ENCODE measurements at places on chromosomes 1 and 21.

DNA sequence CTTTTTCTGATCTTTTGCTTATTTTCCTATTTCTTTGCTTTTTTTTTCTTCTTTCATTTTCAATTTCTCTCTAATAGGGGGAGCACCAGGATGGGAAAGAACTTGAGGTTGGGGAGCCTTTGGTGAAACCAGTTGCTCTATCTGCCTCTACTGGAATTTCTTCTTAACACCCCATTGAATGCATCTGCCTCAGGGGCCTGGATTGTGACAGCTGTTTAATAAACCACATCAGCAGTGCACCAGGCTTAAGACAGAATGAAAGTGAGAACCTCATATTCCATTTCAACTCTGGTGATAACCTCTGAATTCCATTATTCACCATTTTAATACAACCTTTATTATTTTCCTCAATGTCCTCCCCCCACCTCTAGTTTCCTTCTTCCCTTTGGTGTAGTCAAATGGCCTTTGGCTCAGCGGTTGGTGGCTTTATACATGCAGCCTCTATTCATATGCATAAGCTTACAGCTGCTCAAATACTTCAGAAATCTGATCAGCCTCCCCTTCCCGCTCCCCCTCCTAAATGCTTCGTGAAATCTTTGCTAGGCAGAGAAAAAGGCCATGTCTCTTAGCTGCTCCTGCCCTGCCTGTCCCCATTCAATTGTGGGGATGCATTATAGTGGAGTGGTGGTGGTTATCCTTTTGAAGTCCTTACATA is 537.3 kb upstream of the PLXNA2 start:
- no peak for DNase-seq

DNA sequence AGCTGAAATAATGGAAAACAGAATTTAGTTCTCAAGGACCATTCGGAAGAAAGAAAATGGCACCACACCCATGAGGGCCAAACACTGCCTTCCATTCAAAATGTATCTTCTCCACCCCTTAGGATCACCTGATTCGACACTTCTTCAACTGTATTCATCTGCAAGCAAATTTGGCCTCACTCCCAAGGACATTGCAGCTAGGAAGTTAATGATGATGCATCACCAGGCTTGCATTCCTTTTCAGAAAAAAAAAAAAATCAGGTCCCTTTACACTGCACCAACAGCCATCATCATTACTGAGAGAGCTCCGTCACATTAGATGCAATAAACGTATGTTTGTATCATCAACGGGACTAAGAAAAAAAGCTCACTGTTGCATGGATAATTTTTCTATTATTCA is 368.3 kb downstream of the PCP4 start:
- no peak for DNase-seq

- no peak for DNase-seq
These were observed 98.4 kb downstream of the EBNA1BP2 start for GRCh38 chr1:43073490-43074230.

DNA sequence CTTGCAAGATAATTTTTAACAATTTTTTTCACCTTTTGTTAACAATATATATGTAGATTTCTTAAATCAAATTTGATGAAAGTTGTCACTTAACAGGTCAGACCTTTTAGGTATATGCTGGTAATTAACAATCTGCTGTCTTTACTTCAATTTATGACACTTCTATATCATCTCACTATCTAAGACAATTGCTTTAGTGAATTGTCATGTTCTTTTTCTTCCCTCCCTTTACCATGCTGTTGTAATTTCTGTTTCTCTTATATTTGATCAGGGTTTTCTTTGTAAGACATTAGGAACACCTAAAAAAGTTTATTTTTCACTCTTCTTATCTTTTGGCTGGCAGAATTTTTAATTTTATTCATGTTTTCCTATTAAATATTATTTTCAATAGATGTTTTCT is 2.0 kb downstream of the IFI16 start:
- no peak for DNase-seq

DNA sequence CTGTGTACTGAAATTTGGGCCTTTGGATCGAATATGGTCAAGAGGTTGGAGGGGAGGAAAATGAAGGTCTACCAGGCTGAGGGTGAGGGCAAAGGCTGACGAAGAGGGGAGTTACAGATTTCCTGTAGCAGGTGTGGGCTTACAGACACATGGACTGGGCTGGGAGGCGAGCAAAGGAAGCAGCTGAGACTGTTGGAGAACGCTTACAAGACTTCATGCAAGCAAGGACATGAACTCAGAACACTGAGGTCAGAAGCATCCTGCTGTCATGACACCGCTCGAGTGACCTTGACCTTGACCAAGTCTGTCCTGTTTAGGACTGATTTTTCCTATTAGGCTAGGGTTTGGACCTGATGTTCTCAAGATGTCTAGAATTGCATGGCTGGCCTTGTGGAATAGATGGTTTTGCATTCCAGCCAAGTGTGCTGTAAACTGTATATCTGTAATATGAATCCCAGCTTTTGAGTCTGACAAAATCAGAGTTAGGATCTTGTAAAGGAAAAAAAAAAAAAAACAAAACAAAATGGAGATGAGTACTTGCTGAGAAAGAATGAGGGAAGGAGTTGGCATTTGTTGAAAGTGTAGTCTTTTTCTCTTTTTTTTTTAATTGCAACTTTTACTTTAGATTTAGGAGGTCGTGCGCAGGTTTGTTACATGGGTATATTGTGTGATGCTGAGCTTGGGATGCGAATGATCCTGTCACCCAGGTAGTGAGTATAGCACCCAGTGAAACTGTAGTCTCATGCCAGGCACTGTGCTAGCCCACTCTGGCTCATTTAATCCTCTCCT is 5.8 kb downstream of the ELF3 start:
- DNase-seq, result no peak

DNA sequence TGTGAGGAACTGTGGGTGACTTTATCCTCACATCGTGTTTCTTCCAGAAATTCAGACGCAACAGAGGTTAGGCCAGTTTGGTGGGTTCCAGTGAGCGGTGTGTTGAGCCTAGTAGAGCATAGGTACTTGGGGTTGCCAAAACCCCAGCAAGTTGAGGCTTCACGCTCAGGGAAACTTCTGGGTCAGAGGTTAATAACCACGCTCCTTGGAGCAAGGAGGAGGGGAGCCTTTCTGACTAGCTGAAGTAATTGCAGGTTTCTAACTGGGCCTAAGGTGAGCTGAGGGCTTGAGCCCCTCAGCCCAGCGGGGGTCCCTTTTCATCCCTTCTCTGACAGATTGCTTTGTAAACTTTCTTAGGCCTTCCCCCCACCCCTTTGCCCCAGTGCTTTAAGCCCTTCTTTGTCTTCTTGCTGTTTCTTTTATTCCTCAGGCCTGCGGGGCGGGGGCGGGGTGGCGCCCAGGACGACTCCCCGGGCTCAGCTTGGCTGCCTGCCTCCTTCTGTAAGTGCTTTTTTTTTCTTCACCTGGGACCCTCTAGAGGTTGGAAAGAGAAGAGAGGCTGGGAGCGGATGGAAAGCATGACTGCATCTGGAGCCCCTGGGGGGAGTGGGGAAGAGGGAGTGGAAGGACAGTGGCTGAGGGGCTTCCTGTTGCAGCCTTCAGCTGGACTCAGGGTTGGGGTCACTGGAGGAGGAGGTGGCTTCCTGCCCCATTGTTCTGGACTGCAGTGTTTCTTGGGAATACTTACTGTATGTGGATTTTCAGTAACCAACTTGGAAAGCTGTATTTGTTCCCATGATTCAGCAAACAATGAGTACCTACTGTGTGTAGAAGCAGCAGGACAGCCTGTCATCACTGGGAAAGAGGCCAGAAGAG is 1.3 kb upstream of the ZNF436 start:
- DNase-seq, result no peak

GRCh38 chr1:44281962-44282703 is 68.9 kb downstream of the DMAP1 start:
- no peak for DNase-seq

GRCh38 chr1:41695118-41695745 is 210.7 kb upstream of the EDN2 start:
- no peak for DNase-seq

DNA sequence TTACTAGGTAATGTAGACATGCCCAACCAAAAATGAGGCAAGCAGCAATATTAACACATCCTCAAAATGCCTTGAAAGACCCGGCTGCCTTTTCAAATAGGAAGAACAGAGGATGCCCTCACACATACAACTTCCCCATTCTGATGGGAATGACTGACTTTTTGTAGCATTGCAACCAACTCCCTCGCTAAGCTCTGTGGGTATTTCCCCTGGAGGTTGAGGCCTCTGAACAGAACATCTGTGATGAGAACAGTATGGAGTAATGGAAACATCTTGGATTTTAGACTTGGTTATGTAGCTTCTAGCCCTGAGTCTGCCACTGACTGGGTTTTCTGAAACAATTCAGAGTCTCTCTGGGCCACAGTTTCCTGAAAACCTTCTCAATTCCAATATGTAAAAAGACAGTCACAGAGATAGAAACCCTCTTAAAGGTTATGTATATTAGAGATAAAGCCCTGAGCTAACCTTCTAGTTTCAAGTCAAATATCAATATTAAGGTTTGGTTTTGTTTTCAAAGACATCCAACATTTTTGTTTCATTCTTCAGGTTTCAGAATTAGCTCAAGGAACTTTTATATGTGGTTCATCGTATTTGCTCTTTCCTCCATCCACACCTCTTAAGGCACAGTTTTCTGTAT is 311.5 kb downstream of the SETD4 start:
- DNase-seq, result no peak

GRCh38 chr1:161196521-161197451 is 2.1 kb downstream of the ADAMTS4 start:
- peak; percentile 59 for DNase-seq

- no peak for DNase-seq
These were observed 10.4 kb downstream of the WRAP73 start for GRCh38 chr1:3639397-3639911.

GRCh38 chr1:227917081-227917950 is 30.4 kb downstream of the WNT9A start:
- peak; percentile 34 for DNase-seq

GRCh38 chr1:244271691-244272308 is 179.9 kb downstream of the ADSS2 start:
- DNase-seq, result peak; percentile 62

DNA sequence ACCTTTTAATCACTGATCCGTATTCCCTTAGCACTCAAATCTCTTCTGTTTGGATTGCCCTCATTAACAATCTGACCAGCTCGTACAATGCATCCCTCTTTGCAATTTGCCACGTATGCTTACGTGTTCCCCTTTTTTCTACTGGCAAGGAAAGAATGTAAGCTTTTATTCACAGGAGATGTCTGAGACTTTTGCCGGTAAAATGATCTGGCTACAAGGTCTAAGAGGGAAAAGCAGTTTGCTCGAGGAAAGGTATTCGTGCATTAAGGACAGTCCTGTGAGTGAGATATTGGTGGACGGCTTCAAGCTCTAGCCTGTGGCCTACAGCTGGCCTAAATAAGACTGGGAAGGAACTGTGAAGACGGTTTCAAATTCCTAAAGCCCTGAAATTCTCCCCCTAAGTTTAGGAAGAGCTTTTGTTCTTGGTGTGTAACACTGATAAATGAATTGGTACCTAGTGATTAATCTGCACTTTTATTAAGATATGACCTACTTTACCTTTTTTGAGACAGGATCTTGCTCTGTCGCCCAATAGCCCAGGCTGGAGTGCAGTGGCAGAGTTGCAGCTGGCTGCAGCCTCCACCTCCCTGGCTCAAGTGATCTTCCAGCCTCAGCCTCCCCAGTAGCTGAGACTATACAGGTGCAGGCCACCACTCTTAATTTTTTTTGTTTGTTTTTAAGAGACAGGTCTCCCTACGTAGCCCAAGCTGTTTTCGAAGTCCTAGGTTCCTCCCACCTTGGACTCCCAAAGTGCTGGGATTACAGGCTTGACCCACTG is 895 bp upstream of the UBR4 start:
- peak; percentile 2 for DNase-seq

- no peak for DNase-seq
These were observed 113.4 kb downstream of the NGF start for GRCh38 chr1:115224636-115225035.

- no peak for DNase-seq
These were observed 238.1 kb downstream of the VAV3 start for GRCh38 chr1:107726860-107727259.

DNA sequence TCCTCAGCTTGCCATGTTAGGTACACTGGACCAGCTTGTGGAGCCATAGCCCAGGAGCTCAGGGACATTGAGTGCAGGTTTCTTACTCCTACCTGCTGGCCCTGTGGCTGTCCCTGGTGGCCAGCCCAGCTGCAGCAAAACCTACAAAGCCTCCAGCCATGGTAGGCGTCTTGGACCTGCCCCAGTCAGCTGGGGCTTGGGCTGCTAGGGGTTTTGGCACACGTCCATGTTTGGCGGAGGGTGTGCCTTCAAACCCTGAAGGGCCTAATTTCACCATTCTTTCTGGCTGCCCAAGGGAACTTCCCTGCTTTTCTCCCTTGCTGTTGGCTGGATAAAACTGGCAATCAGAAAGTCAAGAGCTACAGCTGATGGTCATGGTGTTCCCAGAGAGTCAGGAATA is 25.4 kb downstream of the HMGCS2 start:
- DNase-seq, result no peak

GRCh38 chr1:230867101-230867902 is 1.0 kb downstream of the C1orf198 start:
- no peak for DNase-seq

GRCh38 chr1:96364576-96364975 is 357.0 kb upstream of the PTBP2 start:
- peak; percentile 70 for DNase-seq

DNA sequence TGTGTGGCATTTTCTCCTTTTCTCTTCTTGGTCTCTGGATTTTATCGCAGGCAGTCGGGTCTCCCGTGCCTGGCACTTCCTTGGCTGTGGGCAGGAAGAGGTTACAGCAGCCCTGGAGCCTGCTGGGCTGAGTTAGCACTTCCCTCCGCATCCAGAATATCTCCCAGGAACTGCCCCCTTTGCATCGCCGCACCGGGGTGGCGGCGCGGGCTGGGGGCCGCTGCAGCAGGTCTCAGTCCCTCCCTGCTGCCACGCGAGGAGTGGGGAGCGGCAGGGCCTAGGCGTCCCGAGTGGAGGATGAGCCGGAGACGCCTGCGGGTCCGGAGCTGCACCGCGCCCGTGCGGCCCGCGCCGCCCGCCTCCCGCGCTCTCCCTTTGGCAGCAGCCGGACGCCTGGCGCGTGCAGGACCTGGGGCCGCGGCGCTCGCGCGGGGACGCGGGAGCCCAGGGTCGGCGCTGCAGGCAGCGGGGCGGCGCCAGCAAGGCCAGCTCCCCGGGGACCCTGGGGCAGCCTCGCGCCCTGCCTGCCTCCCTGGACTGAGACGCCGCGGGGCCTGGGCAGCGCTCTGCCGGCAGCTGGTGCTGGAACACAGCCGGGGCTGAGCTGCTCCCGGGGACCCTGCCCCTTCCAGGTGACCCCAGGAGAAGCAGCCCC is 192.8 kb downstream of the PRDM2 start:
- no peak for DNase-seq

- DNase-seq, result no peak
These were observed 25.1 kb downstream of the PRDM16 start for GRCh38 chr1:3093898-3094626.

GRCh38 chr21:43692949-43693348 is 26.0 kb upstream of the PDXK start:
- no peak for DNase-seq

DNA sequence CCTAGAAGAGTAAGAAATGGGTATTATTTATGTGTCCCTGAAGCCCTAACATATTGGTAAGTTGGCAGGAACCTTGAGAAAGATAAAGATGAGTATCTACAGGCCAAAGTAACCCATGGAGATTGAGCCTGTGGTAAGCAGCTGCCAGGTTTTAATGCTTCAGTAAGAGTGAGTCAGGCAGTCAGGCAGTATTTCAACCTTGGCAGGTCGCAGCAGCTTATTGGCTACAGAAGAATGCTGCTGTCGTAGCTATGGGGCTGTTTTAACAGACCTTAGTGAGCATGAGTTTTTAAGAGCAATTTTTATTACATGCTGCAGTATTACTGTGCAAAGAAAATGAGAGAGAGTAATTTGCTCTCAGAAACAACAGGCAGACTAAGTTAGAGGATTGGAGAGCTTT is 10.3 kb upstream of the SLC30A10 start:
- DNase-seq, result peak; percentile 60

GRCh38 chr1:44227211-44227610 is 13.9 kb downstream of the DMAP1 start:
- no peak for DNase-seq
